Activated CD8-positive, alpha-beta memory T cell treated with anti-CD3 and anti-CD28 coated beads for 36 hours (primary cell): ENCODE measurements at places on chromosomes 12 and 14. TPM values are rescaled to one million over a fixed set of nuclear protein-coding genes. Genes with fewer than 3 reads are reported as not detected.

The DDX24 gene
- total RNA-seq: 292 TPM

The WASHC4 gene
- 31.3 TPM for total RNA-seq

The BICDL1 gene
- total RNA-seq: 103 TPM

The POTEG gene
- not detected for total RNA-seq

The TAS2R8 gene
- not detected for total RNA-seq

The KCNC2 gene
- total RNA-seq: not detected

The SLC8A3 gene
- total RNA-seq: 0.25 TPM

The ARHGEF25 gene
- total RNA-seq: 2.3 TPM

The BCL11B gene
- total RNA-seq: 31.3 TPM

The NANOG gene
- not detected for total RNA-seq

The METTL17 gene
- 106 TPM for total RNA-seq

The KCNK10 gene
- not detected for total RNA-seq

The GZMH gene
- total RNA-seq: 156 TPM

The UBC gene
- 758 TPM for total RNA-seq

The KCNMB4 gene
- 0.38 TPM for total RNA-seq

The KLHDC1 gene
- 0.69 TPM for total RNA-seq

The TMED8 gene
- total RNA-seq: 26.2 TPM

The TUBA1C gene
- 347 TPM for total RNA-seq

The CCDC38 gene
- total RNA-seq: 0.25 TPM

The AMDHD1 gene
- 2.6 TPM for total RNA-seq

The CIROP gene
- not detected for total RNA-seq

The SLC35F4 gene
- total RNA-seq: not detected

The PPP4R4 gene
- total RNA-seq: 1.4 TPM

The SERPINA6 gene
- not detected for total RNA-seq

The RNU4-1 gene
- 620 TPM for total RNA-seq

The AMHR2 gene
- not detected for total RNA-seq

The TAS2R10 gene
- total RNA-seq: 0.36 TPM

The SRRM4 gene
- total RNA-seq: not detected

The ARHGDIB gene
- 515 TPM for total RNA-seq

The KRT71 gene
- total RNA-seq: not detected

The LUM gene
- not detected for total RNA-seq

The PITPNM2 gene
- total RNA-seq: 9.3 TPM

The RIPK3 gene
- total RNA-seq: 8.2 TPM

The NPFF gene
- not detected for total RNA-seq

The LRP1-AS gene
- not detected for total RNA-seq

The STAB2 gene
- total RNA-seq: not detected

The NOXRED1 gene
- 0.30 TPM for total RNA-seq

The ANO4 gene
- not detected for total RNA-seq

The RNFT2 gene
- 16.2 TPM for total RNA-seq

The RNASE7 gene
- total RNA-seq: not detected

The ADGRD1 gene
- 0.78 TPM for total RNA-seq

The CCDC196 gene
- total RNA-seq: not detected

The DENND5B gene
- not detected for total RNA-seq

The TARBP2 gene
- 53.6 TPM for total RNA-seq

The GCH1 gene
- 29.7 TPM for total RNA-seq

The SLC6A15 gene
- total RNA-seq: not detected

The IL26 gene
- total RNA-seq: 0.50 TPM

The TAS2R42 gene
- total RNA-seq: not detected
